KBM-7 (cell line): ENCODE measurements at places on chromosomes 6 and 20.

GRCh38 chr6:13415283-13415682 lies 72.1 kb downstream of the GFOD1 start:
- DNase-seq = no peak

GRCh38 chr6:63802606-63803206 lies 167.1 kb downstream of the PHF3 start:
- peak; percentile 43 for DNase-seq

GRCh38 chr20:48586730-48587129 lies 241.1 kb downstream of the PREX1 start:
- no peak for DNase-seq

DNA sequence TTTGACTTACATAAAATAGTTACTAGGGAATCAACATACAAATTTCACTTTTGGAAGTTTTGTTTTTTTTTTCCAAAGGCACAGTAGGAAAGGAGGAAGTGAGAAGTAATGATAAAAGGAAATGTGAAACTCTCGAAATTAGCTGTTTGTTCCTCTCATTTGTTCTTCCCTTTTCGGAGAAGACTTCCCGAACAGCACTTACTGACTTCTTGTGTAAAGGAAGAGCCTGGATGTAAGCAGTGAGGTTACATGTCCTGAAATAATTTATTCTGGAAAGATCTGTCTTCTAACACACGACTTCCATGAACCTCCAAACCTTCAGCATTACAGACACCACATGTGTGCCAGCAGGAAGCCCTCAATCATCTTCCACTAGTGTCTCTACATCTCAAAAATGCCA lies 59.1 kb downstream of the KIF16B start:
- DNase-seq = peak; percentile 43

DNA sequence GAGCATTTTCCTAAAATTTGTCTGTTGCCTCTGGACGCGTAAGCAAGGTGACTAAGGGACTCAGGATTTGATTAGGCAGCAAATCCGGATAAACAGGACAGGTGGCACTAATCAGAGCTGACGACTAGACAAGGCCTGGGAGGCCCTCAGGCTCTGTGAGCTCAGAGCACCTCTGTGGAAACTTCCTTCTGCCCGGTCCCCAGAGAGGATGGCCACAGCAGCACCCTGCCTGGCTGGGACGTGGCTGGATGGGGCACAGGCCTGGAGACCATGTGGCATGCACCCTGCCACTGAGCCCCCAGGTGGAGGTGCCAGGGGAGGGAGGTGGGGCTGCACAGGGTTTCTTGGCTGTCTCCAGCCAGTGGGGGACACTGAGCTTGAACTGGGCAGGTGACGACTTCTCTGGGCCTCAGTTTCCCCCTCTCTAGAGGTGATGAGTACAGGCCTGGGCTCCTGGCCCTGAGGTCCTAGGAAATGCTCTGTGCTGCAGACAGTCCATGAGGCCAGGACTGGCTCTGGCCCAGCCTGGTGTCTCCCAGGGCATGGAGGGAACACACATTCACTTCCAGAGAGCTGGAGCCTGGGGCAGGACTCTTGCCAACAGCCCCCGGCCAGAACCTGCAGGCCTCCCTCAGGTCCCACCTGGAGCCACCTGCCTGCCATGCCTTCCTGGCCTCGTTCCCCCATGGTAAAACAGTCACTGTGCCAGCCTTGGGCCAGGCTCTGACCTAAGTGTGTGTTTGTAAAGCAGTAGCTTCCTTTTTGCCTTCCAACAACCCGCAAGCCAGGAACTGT lies 39.6 kb upstream of the STX16 start:
- no peak for DNase-seq

GRCh38 chr6:62445521-62445920 lies 159.5 kb upstream of the KHDRBS2 start:
- DNase-seq = no peak

GRCh38 chr6:101126501-101126900 lies 245.4 kb upstream of the ASCC3 start:
- no peak for DNase-seq

DNA sequence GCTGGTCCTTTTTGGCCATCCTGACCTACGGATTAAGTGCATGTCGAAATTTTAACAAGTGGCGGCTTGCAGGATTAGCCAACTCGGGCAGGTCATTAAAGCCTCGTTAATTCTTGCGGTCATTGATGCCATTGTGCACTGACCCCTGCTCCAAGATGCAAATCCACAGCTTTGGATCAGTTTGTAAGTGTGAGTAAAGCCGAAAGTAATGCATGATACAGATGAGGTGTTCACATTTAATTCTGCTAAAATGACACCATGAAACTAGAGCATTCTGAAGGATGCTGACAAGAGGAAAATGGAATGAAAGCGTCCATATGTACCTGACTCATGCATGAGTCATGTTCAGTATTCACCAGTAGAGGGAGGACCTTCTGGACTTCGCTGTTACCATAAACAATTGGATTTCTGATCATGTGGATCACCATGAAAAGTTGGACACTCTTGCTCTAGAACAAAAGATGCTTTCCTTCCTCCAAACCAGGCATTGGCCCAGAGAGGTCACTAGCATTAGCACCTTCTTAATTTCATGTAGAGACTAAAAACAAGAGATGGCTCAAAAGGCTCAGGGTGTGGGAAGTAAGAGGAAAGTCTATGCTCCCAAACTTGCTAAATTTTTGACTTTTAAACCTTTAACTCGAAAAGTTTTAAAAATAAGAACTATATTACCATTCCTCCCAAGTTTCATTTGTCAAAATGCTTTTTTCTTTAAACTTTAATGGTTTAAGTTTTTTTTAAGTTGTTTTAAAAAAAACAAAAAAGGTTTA lies 48.0 kb downstream of the MUC22 start:
- peak; percentile 15 for DNase-seq

GRCh38 chr6:16130932-16131387 lies 2.1 kb downstream of the MYLIP start:
- peak; percentile 88 for DNase-seq

GRCh38 chr20:45223136-45223535 lies 2.0 kb downstream of the SEMG2 start:
- DNase-seq = no peak

- no peak for DNase-seq
Observed at GRCh38 chr6:107154131-107154800, 39.0 kb upstream of the BEND3 start.
